ENCODE measurements at places on chromosomes 4 and X.

DNA sequence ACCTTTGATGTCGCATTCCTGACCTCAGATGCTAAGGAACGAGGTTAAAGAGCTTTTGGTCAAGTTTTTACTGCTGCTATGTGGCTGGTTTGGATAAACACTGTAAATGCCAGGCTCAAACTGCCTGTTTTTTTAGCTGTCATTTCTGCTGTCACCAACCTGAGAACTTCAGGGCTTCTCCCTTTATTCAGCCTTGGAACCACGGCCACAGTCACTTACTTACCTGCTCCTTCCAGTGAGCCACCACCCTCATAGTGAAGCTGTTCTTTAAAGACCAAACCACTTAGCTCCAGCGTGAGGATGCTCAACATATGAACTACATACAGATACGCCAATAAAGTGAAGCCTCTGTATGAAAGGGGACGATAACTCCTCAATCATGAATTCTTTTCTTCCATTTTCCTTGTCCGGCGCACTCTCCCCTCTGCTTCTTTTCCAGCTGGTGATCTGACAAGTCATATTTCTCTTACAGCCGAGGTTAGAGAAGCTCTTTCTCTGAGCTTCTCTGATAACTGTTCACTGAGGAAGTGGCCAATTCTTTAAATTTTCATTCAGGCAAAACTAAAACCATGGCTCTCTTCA, 152.8 kb upstream of the ANK2 start:
- no peak for DNase-seq

GRCh38 chr4:89640620-89641366, 196.2 kb downstream of the SNCA start:
- DNase-seq: peak; percentile 67

DNA sequence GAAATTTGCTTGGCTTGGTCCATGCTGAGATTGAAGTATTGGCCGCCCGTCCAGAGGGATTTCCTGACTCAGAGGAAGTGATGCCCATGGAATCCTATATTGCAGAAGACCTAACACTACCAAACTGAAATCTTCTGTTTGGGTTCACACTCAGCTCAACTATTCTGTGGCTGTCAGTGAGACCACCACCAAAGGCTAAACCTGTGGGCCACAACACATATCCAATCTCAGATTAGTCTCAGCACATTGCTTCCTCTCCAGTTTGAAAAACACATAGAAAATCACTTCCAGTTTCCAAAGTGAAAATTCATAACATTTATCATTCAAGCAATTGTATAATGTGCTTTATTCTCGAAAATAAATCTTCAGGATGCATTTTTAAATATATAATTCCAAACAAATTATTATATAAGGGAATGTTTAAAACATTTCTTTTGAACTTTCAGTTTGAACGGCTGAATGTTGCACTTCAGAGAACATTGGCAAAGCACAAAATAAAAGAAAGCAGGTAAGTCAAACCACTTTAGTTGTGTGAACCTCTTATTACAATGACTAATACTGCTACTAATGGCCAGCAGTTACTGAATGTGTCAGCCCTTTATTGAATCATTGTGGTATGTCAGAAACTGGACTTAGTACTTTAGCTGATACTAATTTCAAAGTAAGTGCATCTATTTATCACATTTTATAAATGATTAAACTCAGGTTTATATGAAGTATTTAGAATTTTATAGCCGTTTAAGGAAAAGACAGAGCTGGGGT, 37.0 kb downstream of the GUCY1A1 start:
- DNase-seq: no peak

- DNase-seq: no peak
These were observed 4.0 kb upstream of the NEUROG2 start for GRCh38 chr4:112519689-112520597.

GRCh38 chrX:68942104-68942503, 113.3 kb downstream of the EFNB1 start:
- no peak for DNase-seq

- peak; percentile 69 for DNase-seq
These were observed 623.8 kb downstream of the FAT4 start for GRCh38 chr4:125938541-125938940.

GRCh38 chr4:18566970-18567799, 545.6 kb upstream of the LCORL start:
- DNase-seq: no peak

GRCh38 chr4:94307231-94307871, 35.3 kb downstream of the HPGDS start:
- DNase-seq: no peak

DNA sequence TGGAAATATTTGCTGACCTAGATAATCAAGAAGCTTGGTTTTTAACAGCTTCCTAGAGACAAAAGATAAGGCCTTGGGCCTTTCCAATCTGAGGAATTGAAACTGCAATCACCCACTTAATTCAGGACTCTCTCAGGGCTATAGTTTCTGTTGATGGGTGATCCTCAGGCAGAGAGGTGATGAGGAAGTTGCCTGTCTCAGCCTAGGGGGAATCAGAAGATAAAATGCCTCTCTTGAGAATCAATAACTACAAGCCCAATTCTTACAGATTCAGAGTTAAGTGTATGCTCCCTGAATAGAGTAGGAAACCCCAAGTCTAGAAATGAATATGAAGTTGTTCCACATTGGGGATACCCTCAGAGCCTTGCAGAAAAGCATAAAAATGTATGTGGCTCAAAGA, 45.5 kb downstream of the NFKB1 start:
- no peak for DNase-seq

DNA sequence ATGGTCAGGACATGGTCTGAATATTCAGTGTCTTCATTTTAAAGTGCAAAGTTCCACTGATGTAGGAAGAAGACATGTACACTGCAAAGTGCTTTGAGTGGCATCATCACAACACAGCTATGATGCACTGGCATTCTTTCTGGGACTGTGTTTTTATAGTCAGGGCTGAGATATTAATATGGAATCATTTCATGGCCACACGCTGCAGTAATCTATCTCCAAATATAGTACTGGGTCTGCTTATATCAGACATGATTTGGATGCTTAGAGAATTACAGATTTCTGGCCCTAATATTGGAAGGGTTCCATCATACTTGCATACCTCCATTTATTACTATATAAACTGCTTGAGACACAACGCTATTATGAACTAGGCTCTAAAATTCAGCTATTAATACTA, 1170.9 kb downstream of the NLGN4X start:
- no peak for DNase-seq

DNA sequence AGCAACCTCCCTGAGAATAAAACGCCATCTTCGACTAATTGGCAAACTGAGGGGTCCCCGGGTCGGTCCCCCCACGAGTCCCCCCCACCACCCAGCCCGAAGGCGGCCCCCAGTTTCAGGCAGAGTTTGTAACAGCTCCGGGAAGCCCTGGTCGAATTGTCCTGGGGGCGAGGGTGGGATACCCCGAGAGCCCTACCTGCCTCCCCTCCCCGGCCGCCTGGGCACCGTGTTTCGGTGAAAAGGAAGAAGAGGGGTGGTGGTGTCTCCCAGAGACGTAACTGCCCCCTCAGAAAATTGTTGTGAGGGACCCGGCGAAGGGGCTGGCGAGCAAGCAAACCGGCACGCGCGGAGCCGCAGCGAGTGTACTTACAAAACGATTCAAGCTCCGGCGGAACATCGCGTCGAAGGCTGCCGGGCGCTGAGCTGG, 1.2 kb downstream of the ATP11C start:
- DNase-seq: no peak

DNA sequence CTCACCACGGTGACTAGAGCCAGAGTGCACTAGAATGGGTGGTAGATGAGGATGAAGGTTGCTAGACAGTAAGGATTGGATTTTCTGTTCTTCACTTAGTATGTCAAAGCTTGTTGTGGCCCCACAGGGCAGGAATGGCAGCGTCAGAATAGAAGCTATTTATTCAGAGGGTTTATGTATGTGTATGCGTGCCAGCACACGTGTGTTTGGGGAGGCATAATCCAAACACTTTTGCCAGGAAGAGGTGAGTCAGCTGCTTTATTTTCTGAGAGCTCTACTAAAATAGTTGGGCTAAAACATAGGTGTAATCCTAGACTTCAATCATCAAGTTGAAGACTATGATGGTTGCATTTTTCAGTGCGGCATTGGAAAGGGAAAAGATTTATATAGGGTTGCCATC, 1.2 kb upstream of the MAGEE2 start:
- no peak for DNase-seq

GRCh38 chrX:109186939-109187338, 294.9 kb downstream of the GUCY2F start:
- DNase-seq: no peak

- DNase-seq: peak; percentile 96
These were observed 16.0 kb upstream of the SH3TC1 start for GRCh38 chr4:8182858-8183725.

GRCh38 chr4:102819588-102820365, 7.6 kb downstream of the UBE2D3 start:
- peak; percentile 32 for DNase-seq

DNA sequence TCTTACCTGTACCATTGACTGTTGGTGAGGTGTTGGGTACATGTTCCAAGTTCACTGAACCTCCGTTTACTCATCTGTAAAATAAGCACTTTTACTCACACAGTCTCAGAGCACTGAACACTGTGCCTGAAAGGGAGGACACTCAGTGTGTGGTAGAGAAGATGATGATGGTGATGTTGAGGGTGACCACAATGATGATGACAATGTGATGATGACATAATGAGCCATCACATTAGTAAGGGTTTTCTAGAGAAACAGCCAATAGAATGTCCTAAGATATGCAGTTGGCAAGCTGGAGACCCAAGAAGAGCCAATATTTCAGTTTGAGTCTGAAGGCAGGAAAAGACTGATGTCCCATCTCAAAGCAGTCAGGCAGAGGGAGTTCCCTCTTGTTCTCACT, 315.4 kb upstream of the IGFBP7 start:
- no peak for DNase-seq

GRCh38 chr4:98530572-98530971, 127.8 kb downstream of the TSPAN5 start:
- DNase-seq: no peak

DNA sequence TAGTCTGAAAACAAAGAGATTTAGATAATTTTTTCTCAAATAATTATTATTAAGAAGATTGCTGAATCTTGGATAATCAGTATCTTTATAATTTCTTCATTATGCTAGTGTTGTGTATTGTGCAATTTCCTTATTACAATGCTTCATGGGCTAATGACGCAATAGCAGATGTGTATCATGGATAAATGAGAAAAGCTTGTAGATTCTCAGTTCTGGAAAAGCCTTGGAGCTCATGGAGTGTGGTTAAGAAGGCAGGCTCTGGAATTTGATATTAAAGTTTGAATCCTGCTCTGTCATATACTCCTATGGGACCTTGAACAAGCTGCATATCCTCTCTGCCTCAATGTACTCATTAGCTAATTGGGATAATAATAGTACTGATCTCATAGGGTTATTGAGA, 18.9 kb upstream of the CXCL8 start:
- DNase-seq: peak; percentile 91

- no peak for DNase-seq
These were observed 124.9 kb downstream of the IQCM start for GRCh38 chr4:149690726-149691125.

DNA sequence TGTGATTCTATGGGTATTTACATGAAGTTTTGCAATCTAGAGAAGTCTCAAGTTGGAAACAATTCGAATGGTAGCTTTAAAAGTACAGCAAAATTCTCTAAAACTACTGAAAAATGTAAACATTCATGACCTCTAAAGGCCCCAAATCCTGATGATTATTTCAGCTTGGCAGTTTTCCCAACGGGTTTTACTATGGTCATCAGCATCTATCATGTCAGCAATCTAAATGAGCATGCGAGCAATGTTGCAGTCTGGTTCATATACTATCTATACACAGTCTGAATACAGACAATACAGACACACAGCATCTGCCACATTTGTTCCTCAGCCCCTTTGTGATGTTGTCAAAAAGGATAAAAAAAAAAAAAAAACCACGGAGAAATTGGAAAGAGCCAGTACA, 790.3 kb upstream of the HTR2C start:
- DNase-seq: peak; percentile 70

- DNase-seq: peak; percentile 49
These were observed 11.6 kb downstream of the SMIM20 start for GRCh38 chr4:25925486-25926201.

DNA sequence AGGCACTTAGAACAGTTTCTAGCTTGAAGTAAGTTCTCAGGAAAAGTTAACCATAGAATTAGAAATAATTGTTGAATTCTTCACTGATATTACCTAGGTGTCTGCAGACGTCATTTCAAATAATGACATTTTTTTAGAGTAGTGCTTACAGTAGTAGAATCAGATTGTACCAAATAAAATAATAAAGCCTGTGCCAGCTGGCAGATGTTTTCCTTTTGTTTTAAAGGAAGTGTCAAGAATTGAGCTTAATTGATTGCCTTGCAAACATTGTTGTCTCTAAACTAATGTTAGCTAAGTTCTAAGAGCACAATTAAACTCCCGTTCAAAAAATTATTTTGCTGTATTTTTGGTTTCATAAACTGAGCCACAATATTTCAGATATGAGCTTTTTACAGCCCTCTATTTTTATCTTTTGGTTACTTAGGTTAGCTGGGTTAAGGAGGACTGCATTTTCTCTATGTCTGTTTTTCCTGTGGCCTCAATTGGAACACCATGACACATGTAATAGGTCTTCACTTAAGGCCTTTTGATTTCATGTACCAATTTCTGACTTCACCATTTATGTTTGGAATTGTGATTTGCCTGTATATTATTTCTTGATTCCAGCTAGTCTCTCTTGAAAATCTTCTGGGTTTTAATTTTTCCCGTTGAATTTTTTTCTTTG, 64.2 kb downstream of the DCUN1D4 start:
- DNase-seq: no peak

DNA sequence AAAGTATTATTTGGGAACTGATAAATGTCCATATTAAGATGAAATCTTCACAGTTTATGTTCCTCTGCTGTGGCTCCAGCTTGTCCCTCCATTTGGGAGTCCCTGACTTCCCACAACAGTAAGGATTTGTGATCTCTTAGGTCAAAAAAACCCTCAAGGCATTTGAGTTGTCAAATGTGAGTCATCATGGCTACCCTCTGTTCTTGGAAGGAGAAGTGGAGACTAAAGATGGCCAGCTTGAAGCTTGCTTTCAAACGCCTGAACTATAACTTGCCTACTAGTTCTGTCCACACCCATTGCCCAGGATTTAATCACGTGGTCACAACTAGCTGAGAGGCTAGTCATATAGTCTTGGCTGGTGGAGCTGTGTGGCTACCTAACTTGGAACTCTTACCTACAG, 107.8 kb downstream of the CCNG2 start:
- DNase-seq: no peak

GRCh38 chr4:59341506-59341905, 1858.6 kb upstream of the ADGRL3 start:
- no peak for DNase-seq

DNA sequence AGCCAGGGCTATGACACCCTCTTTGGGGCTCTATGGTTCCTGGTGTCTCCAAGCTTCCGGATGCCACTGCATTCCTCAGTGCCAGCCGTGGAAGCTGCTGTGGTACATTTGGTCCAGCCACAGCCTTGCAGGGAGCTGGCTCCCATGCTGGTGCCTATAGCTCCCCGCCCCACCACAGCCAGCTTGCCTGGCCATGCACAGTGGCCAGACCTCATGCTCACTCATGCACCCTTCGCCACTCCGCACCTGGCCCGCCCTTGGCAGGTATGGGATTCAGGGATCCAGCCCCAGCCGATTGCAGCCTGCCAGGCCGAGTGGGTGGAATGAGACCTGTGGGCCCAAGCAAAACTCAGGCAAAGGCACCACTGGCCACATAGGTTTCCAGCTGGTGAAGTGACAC, 354.8 kb downstream of the GRIA2 start:
- DNase-seq: no peak

- peak; percentile 43 for DNase-seq
These were observed 127.3 kb upstream of the FAT4 start for GRCh38 chr4:125187226-125188176.

GRCh38 chr4:57265831-57266582, 155.8 kb upstream of the IGFBP7 start:
- DNase-seq: no peak

GRCh38 chr4:79604152-79604551, 196.1 kb upstream of the GK2 start:
- DNase-seq: no peak

Data from fibroblast of villous mesenchyme (primary cell).